Vagina (tissue), 2 donors: ENCODE measurements at places on chromosomes 16 and 17.

GRCh38 chr17:73265646-73266640, 4.3 kb upstream of the CPSF4L start:
- no peak for DNase-seq

GRCh38 chr16:58125041-58125440, 4.1 kb downstream of the CFAP20 start:
- no peak for DNase-seq

GRCh38 chr16:84791088-84791487, 28.7 kb upstream of the CRISPLD2 start:
- no peak for DNase-seq

GRCh38 chr17:40846515-40847144, 20.4 kb downstream of the KRT12 start:
- no peak for DNase-seq

GRCh38 chr17:76581515-76581914, 4.1 kb downstream of the ST6GALNAC2 start:
- DNase-seq: no peak
